ENCODE measurements at places on chromosomes 4 and X.

GRCh38 chr4:86955888-86956451 is 21.2 kb downstream of the AFF1 start:
- DNase-seq = no peak

DNA sequence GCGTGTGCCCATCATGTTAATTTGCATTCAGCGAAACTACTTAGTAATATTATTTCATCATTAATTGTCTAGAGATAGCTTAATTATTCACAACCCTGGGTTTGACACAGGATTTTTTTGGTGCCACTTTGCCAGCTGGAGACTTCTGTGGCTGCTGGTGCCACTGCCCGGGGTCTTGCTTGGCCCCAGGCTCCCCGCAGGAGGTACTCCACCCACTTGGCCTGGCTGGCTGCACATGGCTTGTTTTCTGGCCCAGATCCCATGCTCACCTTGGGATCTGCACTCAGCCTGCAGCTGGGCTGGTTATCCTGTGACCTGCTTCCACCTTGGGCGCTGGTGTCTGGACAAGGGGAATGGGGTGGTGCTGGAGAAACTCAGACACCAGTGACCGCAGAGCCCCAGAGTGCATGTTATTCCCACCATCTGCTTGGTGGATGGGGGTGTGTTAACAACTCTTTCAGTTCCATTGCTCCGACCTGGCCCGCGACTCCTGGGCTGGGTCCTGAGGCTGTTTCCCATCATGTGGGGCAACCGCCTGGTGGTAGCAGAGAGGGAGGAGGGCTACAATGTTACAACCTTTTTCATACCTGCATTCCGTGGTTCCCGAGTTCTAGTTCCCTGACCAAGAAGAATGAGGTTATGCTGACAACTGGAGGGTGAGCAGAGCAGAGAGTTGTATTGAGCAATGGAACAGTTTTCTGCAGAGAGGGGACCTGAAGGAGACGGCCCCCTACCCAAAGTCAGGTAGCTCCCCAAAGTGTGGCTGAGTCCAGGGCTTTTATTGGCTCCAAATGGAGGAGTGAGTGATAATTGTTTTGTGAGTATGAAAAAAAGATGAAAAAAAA is 1950.0 kb upstream of the IGFBP7 start:
- no peak for DNase-seq

DNA sequence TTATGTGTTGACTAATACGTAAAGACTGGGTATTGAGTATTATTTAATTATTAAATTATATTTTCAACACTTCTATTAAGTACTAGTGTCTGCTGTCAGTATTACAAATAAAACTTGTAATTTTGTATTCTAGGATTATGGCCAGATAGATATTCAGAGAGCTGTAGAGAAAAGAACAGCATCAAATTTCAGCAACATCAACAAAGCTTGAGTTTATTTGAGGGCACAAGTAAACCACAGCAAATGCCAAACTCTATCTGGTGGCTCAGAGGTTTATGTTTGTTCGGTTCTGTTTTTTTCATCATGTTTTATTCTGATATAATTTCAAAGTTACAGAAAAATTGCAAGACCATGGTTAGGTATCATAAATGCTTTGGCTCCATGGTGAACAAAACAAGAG is 1530.5 kb downstream of the PCDH18 start:
- no peak for DNase-seq

- no peak for DNase-seq
Measured at GRCh38 chr4:89283226-89284009, 24.2 kb downstream of the GPRIN3 start.

DNA sequence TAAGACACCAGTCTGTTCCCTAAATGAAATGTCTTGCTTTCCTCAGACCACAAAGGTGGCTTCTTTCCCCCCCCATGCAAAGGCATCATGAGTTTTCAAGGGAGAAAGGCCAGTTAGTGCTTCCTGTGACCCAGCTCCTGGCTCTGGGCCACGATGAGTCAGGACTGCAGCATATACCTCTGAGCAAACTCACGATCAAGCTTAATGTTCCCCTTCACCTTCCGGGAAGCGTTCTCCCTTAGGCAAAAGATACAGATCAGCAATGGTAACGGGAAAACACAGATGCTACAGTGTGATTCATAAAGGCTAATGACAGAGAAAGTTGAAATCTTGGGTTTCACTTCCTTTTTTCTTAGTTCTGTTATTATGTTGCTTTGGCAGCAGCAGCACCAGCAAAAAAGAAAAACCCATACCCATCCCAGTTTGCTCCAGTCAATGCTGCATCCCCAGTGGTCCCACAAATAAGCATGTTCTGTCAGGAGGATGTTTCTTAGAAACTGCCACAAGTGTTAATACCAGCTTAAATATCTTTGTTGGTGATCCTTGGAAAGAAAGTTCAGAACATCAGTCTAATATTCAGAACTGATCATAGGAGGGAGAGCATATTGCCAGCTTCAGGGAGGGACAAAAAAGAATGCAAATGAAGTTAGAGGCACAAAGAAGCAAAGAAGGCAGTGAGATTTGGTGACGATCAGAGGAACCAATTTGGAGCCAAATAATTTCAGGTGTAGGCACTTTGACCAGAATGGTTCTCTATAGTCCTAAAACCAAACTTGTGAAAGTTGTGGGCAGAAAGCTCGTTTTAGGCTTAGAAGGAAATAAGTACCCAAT is 41.2 kb downstream of the LONRF3 start:
- no peak for DNase-seq

GRCh38 chr4:26300314-26301307 is 20.2 kb upstream of the RBPJ start:
- DNase-seq = no peak

DNA sequence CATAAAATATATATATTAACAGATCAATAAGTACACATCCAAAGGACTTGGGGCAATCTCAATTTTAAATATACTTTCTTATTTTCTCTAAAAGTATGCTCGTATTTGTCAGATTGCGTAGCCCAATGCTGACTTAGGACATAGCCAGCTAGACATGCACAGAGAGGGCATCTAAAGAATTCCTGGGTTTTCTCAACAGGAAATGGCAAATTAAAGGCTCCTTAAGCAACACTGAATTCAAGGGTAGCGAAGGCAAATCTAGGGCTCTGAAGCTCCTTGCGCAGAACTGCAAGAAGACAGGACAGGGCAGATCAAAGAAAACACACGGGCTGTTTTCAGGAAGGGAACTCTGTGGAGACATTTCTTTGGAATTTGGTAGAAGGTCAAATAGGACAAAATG is 94.6 kb upstream of the FTHL17 start:
- DNase-seq = no peak

DNA sequence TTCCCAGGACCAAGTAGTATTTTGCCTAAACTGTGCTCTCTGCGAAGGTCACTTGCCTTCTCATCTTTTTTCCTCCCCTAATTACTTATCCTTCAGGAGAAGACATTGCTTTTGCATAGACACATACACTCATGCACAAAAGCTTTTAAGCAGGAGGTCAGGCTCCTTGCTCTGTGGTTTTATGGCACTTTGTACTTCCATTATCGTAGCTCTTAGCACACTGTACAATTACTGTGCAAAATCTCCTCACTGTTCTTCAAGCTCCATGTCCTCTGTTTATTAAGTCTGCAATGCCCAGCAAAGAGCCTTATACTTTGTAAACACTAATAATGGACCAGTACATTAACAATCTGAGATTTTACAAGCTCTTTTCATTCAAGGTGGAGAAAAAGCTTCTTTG is 188.4 kb upstream of the GNPDA2 start:
- no peak for DNase-seq

DNA sequence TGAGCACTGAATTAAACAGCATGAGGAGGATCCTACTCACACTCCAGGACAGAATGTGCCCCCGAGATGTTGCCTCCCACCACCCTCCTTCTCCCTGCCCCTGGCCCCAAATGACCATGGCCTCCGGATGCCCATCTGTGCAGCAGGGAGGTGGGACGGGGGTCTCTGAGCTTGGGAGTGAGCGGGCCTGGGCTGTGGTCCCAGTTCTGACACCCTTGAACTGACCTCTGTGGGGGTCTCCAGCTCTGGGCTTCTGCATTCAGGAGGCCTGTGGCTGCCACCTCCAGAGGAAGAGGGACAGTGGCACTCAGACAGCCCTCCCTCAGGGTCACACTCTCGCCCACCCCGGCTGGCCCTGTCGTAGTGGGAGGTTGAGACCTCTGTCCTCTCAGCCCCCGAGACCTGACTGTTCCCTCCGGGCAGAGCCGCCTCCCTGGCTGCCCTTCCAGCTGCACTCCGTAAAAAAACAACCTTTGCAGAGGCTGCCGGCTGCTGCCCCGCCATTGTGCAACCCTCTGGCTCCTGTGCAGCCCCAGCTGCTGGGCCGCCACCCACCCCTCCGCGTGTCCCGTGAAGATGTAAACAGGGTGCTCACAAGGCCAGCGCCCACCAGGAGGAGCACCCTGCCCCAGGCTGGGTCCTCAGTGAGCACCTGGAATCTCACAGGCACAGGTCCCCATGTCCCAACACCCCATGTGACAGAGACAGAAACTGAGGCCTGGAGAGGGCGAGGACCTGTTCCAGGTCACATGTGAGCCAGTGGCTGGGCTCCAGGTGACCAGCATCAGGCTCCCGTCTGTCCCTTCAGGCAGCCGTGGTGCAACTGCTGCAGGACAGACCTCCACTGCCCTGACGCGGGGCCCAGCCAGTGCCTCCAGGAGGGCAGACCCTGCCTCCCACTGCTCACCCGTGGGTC is 39.6 kb downstream of the HTRA3 start:
- no peak for DNase-seq

DNA sequence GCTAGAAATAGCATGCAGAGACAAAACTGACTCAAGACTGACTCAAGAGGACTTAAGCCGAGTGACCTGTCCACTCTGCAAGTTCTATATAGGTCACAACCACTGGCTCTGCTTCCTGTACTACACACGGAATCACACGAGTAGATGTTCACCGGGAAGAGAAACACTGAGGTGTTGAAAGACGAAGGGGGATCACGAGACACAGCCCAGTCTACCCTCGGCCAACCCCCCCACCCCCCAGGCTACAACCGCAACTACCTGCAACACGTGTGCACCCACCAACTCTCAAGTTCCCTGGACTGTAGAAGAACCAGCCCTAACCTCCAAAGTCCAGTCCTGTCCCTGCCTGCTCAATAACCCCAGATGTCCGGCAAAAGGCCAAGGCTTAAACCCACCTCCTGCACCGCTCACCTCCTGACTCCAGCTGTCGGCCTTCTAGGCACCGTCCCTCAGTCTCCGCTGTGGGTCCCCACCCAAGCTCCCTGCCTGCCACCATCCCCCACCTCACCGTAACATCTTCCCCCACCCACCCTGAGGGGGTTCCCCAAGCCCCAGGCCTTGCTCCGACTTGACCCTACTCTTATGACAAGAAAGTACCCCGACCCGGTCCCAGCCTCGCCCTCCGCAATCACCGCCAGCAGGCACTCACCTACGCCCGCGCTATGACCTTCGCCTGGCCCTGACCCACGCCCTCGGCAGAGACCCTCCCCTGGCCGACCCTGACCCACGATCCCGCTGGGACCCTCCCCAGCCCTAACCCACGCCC is 739 bp downstream of the GAK start:
- no peak for DNase-seq

GRCh38 chrX:41085878-41086626 is 807 bp downstream of the USP9X start:
- no peak for DNase-seq

- no peak for DNase-seq
Measured at GRCh38 chrX:118847676-118848075, 24.1 kb downstream of the ZCCHC12 start.

- no peak for DNase-seq
Measured at GRCh38 chr4:83947830-83948193, 411.9 kb downstream of the GPAT3 start.

DNA sequence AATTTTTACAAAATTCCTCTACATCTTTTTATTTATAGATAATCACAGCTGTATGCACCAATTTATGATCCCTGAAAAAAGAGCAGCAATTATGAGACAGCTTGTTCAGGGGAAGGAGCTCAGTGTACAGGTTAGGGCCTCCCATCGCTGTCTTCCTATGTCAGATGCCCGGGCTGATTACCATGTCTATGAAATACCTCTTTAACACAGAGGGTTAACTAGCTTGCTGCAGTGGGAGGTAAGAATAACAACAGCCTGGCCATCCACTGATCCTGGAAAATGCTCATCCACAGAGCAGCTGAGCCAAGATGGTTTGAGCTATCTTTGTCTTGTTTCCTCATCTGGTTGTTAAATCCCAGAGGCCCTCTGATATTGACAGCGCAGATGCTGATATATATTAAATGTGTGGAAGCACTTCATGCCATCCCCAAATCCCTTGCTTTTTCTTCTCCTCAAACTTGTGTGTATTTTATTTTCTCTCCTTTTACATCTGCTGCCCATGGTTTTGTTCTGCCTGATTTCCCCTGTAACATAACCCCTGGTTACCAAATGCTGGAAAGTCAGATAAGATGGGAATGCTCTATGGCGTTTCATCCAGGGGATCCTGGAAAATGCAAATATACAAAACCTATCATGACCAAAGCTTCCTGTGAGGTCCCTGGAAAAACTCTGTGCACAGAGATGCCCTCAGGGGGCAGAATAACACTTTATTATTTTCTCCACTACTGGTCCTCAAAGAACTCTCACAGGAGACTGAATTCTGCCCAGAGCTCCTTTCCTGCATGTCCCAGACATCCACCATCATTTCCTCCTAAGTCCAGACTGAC is 85.8 kb upstream of the PUDP start:
- no peak for DNase-seq

DNA sequence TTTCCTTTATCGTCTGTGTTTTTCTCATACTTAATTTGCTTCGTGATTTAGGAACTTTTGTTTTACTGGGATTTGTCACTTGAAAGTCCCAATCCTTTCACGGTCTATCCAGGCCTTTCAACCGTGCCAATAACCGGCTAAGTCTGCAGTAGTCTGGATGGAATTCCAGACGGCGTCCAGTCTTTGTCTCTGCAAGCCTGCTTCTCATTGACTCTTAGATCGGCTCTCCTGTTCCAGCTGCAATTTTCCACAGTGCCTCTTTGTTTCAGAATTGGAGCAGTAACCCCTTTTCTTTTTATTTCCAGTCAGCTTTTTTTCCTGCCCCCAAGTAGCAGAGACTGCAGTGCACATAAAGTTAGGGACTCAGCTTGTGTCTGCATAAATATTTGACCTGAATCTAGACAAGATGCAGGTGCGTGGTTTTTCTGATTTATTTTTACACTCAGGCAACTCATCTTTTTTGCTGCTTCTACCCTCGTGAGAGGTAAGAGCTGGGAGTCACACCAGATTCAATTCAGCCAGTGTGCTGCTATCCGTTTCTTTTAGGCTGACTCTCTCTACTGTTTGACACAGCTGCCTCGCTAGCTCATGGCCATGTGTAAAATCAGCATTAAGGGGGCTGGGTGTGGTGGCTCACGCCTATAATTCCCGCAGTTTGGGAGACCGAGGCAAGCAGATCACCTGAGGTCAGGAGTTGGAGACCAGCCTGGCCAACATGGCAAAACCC is 37.4 kb upstream of the DHRSX start:
- no peak for DNase-seq

DNA sequence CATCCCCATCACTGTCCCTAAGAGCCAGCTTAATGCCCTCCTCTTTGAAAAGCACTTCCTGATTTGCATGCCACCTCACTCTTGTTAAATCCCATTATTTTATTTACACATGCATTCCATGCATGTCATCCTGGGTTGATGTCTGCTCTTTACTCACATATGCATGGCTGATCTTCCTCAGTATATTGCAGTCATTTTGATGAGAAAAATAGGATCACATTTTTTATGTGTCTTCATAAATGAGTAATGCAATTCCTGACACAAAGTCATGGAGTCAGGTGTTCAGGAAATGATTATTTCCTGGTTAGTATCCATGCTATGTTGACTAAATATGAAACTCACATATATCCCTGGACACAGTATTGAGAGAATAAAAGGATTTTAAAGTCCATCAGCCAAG is 204.7 kb downstream of the SLIT2 start:
- DNase-seq = no peak

- no peak for DNase-seq
Measured at GRCh38 chr4:164847967-164848649, 28.9 kb upstream of the APELA start.

GRCh38 chr4:152243206-152243605 is 292.7 kb downstream of the FBXW7 start:
- DNase-seq = no peak
